NCI-H2029 treated with DMSO at 0.1 percent for 48 hours (cell line): ENCODE measurements at places on chromosomes 16 and 17.
A peak's percentile ranks its signal among the peaks of the same experiment; 100 is the strongest.

- DNase-seq = no peak
These were observed 474.4 kb downstream of the SLC39A11 start for GRCh38 chr17:72618001-72618509.

DNA sequence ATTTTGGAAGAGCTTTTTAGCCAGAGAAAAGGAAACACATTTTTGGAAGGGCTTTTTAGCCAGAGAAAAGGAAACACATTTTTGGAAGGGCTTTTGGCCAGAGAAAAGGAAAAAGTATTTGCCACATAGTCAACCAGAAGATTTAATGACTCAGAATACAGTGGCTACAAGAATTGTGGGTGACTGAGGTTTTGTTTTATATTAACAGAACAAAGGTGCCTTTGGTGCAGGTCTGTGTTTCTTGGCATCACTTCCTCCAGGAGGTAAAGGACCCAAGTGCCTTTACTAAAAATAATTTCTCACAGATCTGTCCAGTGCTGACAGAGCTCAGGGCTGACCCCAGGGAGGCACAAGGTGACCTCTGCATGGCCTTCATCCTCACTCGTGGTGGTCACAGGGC, 363.1 kb downstream of the CA10 start:
- DNase-seq = no peak

- DNase-seq = no peak
These were observed 64.3 kb downstream of the PIGL start for GRCh38 chr17:16281351-16281750.

DNA sequence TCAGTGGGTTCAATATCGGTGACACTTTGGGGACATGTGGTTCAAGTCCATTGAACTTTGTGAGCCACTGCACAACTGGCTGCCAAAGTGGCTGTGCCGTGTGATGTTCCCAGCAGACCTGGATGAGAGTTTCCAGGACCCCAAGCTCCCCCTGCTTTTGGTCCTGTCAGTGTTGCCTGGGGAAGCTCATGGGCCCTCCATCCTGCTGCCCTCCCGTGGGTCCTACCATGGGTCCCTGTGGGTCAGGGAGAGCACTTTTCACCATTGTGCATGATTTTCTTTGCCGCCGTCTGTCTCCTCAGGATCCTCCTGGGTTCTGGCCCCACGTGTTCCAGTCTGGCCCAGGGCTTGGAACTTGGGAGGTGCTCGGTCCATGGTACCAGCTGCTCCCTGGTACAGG, 38.1 kb downstream of the LGALS9 start:
- no peak for DNase-seq

GRCh38 chr17:30093463-30094147, 23.0 kb upstream of the NSRP1 start:
- DNase-seq = peak; percentile 31

DNA sequence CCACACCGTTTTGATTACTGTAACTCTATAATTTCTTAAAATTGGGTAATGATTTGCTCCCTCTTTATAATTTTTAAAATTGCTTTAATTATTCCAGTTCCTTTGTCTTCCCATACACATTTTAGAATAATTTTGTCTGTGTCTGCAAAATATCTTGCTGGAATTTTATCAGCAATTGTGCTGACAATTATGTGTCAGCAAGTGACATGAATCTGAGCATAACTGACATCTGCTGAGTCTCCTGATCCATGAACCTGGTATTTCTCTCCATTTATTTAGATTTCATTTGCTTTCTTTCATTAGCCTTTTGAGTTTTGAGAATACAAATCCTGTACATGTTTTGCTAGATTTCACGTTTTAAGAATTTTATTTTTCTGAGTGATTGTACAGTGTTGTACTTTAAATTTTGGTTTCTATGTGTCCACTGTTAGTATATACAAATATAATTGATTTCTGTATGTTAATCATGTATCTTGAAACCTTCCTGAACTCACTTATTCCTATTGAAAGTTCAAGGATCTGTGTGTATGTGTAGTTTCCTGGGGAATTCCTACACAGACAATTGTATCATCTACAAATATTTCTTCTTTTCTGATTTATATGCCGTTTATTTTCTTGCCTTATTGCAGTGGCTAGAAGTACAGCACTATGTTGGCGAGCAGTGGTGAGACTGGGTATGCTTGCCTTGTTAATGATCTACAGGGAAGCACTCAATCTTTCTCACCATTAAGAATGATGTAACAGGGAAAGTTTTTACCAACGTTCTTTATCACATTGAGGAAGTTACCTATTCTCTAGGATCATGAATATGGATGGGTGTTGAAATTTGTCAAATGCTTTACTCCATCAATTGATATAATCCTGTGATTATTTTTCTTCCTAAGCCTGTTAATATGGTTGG, 45.2 kb downstream of the N4BP1 start:
- no peak for DNase-seq

- DNase-seq = peak; percentile 89
These were observed 2.4 kb downstream of the TANC2 start for GRCh38 chr17:62968445-62968923.

- no peak for DNase-seq
These were observed 560 bp upstream of the P2RX1 start for GRCh38 chr17:3916825-3917224.

GRCh38 chr16:7524419-7524818, 191.8 kb downstream of the RBFOX1 start:
- no peak for DNase-seq

DNA sequence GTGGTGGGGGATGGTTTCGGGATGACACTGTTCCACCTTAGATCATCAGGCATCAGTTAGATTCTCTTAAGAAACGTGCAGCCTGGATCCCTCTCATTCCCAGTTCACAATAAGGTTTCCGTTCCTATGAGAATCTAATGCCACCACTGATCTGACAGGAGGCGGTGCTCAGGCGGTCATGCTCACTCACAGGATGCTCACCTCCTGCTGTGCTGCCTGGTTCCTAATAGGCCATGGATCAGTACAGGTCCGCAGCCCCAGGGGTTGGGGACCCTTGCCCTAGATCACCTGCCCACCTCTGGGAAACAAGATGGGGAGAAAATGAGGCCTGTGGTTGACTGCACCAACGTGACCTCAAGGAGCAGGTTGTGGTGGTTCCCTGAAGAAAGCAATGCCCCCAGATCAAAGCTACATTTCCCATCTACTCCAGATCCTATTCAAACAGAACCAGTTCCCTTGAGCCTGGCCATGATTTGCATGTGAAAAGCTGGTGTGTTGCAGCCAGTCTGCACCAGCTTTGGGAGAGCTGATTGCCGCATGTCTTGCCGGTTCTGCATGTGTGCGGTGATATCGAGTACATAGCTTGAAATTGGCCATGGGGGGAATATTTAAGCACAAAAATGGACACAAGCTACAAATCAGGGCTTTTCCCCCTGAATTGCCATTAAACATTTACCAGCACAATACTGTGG, 183.2 kb upstream of the HSBP1 start:
- DNase-seq = no peak

- DNase-seq = no peak
These were observed 426.1 kb upstream of the DYNLRB2 start for GRCh38 chr16:80114699-80115098.

- DNase-seq = peak; percentile 29
These were observed 34.0 kb downstream of the NEUROD2 start for GRCh38 chr17:39573447-39574298.

DNA sequence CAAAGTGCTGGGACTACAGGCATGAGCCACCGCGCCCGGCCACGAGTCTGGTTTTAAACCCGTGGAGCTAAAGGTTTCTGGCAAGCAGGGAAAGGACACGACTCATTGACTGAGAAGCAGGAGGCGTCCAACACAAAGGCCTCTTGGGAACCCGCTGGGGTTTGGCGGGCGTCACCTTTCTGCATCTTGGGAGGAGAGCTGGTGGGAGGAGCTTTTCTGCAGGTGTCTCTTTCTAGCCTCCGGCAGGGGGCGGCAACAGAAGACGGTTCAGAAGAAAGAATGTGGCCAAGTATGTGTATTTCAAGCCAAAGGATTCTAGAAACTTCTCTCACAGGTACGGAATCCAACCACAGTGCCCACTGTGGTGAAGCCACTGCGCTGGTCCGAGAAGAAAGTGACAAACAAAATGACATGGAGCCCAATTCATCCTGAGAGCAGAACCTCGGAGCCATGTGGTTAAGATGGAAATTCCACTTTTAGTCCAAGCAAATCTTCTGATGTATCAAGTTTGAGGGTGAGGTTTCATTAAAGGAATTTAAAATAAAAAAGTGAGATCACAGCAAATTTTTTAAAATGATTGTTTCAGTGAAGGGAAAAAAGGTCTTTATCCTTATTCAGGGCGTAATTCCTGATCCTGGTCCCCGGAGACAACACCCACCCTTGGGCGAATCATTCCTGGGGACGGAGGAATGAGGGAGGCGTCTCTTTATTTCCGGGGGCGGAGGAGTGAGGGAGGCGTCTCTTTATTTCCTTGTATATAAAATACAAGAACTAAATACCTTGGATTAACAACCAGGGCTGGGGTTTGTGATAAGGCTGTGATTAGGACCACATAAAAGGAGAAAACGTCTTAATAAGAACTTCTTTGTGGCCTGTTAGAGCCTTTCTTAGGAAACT, 97.6 kb downstream of the MRM3 start:
- peak; percentile 48 for DNase-seq

DNA sequence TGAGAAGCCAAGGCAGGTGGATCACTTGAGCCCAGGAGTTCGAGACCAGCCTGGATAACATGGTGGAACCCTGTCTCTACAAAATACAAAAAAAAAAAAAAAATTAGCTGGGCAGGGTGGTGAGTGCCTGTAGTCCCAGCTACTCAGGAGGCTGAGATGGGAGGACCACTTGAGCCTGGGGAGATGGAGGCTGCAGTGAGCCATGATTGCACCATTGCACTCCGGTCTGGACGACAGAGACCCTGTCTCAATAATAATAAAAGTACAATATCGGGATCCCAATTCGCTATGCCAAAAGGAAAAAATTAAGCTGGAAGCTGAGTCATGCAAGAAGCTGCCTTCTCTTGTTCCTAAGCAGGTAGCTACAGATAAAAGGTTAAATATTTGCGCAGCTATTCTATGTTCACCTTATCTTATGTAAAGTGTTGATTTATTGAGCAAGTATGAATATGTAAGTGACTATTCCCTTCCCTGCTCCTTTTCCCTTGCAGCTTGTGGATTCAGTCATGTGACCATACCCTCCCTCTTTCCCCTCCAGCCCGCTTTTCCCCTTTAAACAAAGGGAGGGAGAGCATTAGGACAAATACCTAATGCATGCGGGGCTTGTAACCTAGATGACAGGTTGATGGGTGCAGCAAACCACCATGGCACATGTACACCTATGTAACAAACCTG, 112.0 kb downstream of the LITAF start:
- DNase-seq = peak; percentile 43

DNA sequence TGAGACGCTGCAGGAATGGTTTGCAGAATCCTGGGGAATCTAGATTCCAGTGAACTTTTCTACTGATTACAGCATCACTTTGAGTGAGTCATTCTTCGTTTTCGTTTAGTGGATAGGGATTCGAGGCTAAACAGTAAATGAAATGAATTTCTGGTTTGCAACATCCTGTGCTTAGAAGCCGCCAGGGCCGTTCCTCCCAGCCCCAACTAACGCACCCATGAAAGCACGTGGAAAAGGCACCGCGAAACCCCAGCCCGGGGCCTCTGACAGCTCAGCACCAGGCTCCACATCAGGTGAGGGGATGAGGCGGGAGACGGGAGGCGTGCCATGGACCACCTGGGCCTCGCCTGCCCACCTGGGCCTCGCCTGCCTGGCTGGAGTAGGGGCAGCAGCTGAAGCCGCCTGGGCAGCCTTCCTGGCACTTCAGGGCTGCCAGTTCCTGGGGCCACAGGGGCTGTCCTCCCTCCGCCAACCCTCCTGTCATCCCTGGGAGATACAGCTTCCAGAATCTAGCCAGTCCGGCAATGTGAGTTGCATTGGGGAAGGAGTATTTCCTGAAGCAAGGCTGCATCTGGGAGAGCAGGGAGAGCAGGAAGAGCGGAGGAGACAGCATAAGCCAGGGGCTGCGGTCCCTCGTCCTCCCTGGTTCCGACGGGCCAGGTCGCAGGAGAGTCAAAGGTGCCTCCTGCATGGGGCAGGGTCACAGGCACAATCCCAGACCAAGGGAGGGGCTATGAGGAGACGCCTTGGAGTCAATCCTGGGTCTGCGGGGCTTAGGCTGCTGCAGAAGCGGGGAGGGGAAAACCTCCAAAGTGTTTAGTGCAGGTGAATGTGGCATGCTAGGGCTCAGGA, 78.4 kb downstream of the RPH3AL start:
- DNase-seq = no peak

DNA sequence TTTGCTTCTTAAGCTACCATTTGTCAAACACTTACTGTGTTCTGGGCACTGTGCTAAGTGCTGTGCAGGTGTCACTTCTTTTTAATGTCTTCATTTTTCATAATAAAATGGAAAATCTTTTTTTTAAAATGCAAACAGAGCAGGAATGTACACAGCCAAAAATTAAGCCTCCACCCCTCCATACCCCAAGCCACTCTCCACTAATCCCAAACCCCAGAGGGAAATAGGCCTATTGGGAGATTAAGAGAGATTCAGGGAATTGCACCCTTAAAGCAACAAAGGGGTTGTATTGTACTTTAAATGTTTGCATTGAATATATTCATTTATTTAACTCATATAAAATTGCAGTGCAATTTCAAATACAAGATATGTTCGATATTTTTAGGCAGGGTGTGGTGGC, 28.6 kb upstream of the GAN start:
- no peak for DNase-seq

DNA sequence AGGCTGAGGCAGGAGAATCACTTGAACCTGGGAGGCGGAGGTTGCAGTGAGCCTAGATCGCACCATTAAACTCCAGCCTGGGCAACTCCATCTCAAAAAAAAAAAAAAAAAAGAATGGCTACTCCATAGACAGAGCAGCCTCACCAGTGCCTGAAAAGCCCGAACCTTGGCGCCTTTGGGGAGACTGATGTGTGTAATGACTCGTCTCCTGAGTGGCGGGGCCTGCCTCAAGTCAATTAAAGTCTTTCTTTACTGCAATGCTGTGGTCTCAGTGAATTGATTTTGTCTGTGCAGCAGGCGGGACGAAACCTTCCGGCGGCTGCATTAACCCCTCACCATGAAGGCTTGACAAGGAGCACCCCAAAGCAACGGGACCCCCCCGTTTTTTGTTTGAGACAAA, 3.5 kb upstream of the UQCC4 start:
- no peak for DNase-seq

DNA sequence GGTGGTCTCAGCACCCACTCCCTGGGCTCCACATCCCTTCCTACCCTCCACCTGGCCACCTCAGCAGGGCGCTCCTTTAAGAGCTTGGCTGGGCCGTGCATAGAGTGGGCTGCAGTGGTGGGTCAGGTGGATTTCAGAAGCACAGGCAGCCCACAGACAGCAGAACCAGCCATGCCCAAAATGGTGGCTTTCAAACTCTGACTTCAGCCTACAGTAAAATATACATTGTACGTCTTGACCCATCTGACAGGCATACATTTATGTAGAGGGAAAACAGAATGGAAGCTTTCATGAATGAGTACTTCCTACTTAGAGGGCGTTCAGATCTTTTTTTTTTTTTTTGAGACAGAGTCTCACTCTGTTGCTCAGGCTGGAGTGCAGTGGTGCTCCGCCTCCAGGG, 26.0 kb upstream of the LASP1NB start:
- DNase-seq = no peak
